Right renal pelvis (tissue), 4 donors: ENCODE measurements at places on chromosomes 4 and X. TPM values are rescaled to one million over a fixed set of nuclear protein-coding genes. Genes with fewer than 3 reads are reported as not detected.

Gene TMSB15C
- polyA plus RNA-seq = 11.4 TPM

Gene ADRA2C
- 10.5 TPM for polyA plus RNA-seq

Gene CXCL3
- polyA plus RNA-seq = 0.36 TPM

Gene GAGE2A
- polyA plus RNA-seq = not detected

Gene CFP
- 1.3 TPM for polyA plus RNA-seq

Gene SMIM10
- 12.3 TPM for polyA plus RNA-seq

Gene OPHN1
- 7.2 TPM for polyA plus RNA-seq

- no peak for DNase-seq
Measured at GRCh38 chrX:102491766-102492165, 20.2 kb upstream of the TCP11X2 start.

DNA sequence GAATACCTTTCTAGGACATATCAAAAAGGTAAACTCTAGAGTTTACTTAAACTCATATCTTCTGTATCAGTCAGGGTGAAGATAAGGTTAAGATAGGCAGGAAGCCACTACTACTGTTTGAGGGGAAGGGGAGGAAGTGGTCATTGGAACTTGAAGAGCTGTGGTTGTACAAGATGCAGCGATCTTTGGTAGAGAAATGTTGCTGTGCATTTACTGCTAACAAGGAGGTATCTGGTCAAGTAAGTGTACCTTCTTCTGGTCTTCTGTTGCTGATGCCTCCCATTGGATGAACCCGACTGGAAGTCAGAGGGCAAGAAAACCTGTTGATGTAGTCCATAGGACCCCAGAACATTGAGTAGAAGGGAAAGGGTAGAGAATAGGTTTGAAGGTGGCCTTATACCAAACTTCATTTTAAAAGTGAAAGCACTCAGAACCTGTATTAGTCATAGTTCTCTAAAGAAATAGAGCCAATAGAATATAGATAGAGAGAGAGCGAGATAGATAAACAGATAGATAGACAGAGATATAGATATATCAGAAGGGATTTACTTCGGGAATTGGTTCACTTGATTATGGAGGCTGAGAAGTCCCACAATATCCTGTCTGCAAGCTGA is 47.9 kb upstream of the TSPAN5 start:
- DNase-seq = no peak

DNA sequence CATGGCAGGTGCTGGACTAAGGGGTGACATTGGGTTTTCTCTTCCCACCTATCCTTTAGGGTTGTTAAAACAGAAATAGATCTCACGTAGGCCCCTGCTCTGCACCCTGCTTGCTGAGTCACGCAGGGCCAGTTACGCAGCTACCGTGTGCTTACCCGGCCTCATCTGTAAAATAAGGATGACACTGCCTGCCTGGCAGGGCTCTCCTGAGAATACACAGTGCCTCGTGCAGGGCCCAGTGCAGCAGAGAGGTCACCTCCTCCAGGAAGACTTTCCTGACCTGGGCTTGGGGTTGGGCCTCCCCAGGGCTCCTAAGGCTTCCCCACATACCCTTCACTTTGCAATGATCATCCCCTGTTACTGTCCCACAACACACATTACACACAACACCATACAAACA is 33.6 kb upstream of the JAKMIP1 start:
- DNase-seq = no peak

GRCh38 chr4:153518637-153519389 is 52.7 kb downstream of the TMEM131L start:
- no peak for DNase-seq

DNA sequence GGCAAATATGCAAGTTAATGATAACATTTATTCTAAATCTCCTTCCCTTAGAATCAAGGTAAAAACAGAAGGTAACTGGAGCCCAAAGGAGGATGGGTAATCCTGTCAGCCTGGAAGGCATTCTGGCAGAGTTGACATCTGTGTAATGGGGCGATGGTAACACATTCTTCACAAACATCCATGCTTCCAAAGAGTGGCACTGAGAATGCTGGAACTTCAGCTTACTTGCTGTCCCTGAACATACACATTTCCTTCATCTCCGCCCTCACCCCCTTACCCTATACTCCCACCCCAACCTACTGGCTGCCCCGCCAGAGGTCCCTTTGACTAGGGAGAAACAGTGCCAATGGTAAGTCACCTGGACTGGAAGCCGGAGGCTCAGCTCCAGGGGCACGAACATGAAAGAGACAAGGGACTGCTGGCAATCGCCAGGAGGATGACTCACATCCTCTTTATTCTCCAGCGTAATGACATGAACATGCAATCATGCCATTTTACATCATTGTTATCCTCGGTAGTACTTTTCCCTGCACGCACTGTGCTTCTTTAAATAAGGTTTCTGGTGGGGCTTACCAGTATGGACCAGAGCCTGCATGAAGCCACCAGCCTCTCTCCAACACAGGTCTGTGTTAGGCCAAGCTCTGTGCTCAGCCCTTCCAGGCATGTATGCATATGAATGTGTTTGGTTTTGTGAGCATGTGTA is 694.2 kb upstream of the TENM3 start:
- DNase-seq = no peak

GRCh38 chrX:141279476-141279875 is 37.2 kb upstream of the SPANXC start:
- DNase-seq = no peak

GRCh38 chr4:135434936-135435335 is 1233.3 kb upstream of the PABPC4L start:
- no peak for DNase-seq

GRCh38 chr4:77174426-77174825 is 17.4 kb downstream of the CCNG2 start:
- DNase-seq = no peak

DNA sequence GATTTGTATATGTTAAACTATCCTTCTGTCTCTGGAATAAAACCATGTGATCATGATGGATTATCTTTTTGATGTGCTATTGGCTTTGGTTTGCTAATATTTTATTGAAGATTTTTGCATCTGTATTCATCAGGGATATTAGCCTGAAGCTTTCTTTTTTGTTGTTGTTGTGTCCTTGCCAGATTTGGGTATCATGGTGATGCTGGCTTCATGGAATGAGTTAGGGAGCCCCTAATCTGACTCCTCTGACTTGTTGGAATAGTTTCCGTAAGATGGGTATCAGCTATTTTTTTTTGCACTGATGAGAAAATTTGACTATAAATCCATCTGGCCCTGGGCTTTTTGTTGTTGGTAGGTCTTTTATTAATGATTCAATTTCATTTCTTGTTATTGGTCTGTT is 45.7 kb downstream of the ATP10D start:
- DNase-seq = no peak

- DNase-seq = no peak
Measured at GRCh38 chr4:19748519-19749479, 502.9 kb upstream of the SLIT2 start.

DNA sequence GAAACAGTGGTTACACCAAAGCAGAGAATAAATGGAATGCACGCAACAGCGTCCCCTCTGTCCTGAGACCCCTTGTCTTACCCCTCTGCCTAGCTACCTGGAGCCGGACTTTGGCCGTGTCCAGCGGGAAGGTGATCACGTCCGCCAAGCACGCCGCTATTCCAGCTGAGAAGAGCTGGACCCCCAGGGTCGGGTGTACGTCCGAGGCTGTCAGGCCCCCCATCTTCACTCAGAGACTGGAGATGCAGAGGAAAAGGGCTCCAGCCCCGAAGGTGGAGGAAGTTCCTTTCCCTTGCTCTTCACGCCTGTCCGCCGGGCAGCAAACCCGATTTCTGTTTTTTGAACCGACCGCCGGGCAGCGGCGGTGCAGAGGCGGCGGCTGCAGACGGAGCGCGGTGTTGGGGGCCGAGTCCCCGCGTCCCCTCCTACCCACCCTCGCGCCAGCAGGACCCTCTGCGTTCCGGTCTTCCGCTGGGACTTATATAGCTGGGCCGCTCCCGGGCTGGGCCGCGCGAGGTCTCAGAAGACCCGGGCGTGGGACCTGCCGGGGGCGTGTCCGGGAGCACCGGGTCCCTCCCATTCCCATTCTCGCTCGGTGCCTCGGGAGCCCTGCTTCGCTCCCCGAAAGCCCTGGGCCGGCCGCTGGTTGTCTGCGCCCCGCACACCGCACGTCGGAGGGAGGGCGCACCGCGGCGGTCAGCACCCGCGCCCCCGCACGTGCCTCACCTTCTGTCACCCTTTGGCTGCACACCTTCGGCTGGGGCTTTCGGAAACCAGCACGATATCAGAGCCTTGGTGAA is at the start of gene UCP1:
UCP1 (minus strand) TSS at position 455 of the 800 bp plus-strand sequence; CDS start at position 223, 232 bp downstream.
- DNase-seq = no peak

GRCh38 chrX:133516686-133517085 is 101.4 kb upstream of the GPC4 start:
- no peak for DNase-seq

DNA sequence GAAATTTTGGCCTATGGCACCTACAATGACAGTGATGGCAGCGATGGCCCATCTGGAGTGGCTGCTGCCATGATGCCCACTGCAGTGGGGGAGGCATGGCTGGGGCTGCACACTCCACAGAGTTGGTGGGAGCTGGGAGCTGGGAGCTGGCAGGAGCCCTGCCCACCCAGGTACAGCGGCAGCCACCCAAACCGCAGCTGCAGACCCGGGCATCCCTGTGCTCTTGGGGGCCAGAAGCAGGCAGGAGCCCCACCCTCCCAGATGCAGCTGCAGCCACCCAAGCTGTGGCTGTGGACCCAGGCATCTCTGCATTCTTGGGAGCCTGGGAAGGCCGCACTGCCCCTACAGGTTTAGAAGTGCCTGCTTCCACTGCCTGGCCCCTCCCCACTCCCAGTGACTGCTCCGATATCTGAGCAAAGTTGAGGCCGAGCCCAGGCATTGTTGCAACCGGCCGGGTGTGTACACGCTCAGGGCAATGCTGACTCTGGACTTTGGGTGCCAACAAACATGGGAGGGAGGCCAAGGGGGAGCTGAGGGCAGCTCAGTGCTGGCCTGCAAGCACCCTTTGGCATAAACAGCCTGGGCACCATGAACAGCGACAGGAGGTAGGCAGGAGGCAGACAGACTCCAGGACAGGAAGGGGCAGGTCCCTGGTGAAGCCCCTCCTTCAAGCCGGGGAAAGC is 82.8 kb downstream of the PPP4R3C start:
- no peak for DNase-seq

DNA sequence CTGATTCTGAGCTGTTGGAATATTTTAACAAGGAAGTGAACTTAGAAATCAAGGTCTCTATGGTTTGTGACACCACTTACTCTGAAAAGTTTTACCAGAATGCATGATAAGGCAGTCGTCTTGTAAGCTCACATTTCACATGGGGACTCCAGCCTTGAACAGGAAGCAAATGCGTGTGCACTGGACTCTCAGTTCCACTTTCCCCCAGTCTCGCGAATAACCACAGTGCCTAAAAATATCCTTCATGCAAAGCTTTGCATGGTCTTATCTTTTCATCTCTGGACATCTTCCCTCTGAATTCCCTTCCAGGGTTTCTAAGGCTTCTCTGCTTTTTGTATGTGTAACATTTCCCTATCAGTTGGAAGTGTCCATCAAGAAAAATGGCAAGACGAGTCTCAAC is 581.8 kb downstream of the NLGN4X start:
- no peak for DNase-seq

DNA sequence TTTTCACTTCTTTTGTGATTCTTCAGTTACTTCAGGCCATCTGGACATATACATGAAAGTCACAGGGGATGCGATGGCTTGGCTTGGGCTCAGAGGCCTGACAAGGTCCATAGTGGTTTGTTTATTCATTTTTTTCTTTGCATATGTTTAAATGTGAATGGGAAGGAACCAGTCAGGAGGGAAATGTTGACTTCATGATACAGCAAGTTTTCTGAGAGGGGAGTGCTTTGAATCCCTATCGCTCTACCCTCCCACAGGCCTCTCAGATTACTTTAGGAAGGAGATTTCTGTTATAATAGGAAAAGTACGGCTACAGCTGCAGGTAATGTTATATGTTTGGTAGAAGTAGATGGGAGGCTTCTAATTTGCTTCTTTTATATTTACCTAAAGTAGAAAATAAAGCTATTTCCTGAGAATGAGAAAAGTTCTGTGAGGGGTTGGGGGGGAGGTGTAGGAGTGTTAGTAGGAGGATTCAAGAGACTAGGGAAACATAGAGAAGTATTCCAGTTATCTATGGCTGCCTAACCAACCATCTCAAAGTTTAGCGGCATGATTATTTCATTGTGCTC is 322.9 kb downstream of the RAPGEF2 start:
- no peak for DNase-seq

DNA sequence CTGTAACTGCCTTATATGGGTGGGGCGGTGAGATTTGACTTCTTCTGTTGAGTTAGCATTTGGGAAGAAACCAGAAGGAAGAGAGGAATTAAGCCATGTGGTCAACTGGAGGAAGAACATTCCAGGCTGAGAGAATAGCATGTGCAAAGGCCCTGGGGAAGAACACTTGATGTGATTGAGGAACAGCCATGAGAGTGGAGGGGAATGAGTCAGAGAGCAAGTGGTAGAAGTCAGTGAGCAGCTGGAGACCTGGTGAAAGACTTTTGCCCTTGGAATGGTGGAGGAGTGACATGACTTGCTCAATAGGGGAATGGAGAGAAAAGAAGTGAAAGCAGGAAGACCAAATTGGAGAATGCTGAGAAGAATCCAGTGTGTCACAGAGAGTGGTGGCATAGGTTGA is 327.8 kb upstream of the HAND2 start:
- DNase-seq = no peak

DNA sequence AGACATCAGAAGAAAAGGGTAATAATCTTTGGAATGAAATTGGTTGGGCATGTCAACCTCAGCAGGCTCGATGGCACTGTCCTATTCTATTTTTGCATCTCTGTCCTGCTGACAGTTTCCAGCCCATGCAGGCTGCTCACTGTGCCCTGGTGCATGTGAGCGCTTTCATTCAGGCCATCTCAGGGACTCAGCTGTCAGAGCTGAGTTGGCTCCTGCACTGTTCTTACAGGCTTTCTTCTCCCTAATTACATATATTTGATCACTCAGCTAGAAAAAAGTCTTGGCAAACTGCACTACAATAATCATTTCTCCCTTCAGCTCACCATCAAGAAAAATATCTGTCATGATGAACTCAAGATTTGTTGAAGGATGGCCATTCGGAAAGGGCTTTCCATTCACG is 84.7 kb downstream of the RASL11B start:
- DNase-seq = no peak

DNA sequence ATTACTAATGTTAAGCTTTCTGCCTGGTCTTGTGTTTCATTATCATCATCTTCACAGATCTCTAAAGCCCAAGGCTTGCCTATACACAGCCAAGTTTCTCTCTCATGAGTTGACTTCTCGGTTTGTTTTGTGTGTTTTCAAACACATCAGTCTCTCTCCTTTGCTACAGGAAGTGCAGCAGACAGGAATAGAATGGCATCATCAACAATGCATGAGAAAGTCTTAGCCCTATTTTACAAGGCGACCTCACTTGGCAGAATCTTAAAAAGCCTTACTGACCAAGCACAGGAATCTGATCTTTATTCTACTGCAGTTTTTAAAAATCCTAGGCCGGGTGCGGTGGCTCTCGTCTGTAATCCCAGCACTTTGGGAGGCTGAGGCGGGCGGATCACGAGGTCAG is 36.8 kb downstream of the CC2D2A start:
- DNase-seq = no peak

- no peak for DNase-seq
Measured at GRCh38 chr4:152585023-152585441, 49.1 kb upstream of the FBXW7 start.

DNA sequence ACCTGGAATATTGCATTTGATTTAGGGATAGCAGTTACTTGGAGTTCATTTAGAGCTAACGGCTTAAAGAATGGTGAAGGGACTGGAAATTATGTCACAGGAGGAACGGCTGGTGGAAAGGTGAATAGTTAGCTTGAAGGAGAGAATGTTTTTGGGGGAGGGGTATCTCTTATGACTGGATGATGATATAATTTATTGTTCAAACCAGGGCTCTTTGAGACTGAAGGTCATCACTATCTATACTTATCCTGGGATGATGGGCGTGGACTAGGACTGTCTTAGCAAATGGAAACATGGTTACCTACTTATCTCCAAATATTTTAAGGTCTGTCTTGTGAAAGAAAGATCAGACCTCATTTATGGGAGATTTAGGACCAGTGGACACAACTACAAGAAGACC is 30.1 kb downstream of the WWC2 start:
- no peak for DNase-seq
